ENCODE measurements at places on chromosomes 2 and 18. TPM values are rescaled to one million over a fixed set of nuclear protein-coding genes. Genes with fewer than 3 reads are reported as not detected.

- no peak overlapping the region for H3K27ac ChIP-seq
- peak; percentile 38 for DNase-seq
- no peaks in the 10 kb centered on the region for H3K36me3 ChIP-seq
These were observed 64.5 kb upstream of the HDAC4 start for GRCh38 chr2:239465017-239466001.

DNA sequence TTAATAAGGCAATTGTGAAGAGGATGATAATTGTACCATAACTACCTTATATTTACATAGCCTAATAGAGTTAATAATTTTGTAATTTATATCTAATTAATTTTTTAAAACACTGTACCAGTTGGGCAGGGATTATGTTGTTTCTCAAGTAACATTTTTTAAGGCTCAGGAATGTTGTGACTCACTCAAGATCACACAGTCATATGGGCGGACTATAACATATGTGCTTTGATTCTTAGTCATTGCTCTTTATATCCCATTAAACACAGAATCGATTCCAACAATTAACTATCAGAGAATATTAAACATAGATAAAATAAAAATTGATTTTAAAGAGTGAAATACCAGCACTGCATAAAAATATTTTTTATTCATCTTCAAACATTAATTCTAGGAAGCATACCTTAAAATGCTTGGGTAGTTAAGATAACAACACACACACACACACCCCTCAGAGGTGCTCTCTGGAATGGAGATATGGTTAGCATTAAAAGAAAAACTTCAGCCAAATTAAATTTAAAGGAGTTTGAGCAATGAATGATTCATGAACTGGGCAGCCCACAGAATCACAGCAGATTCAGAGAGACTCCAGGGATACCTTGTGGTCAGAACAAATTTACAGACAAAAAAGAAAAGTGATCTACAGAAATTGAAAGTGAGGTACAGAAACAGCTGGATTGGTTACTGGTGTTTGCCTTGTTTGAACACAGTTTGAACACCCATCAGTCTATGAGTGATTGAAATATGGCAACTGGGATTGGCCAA, 869.4 kb upstream of the ID2 start:
- no peak for DNase-seq
- H3K4me3 ChIP-seq: no peak overlapping the region
- H3K4me1 ChIP-seq: no peaks in the 10 kb centered on the region
- no peaks in the 10 kb centered on the region for H3K36me3 ChIP-seq
- H3K27ac ChIP-seq: no peak overlapping the region

- H3K27me3 ChIP-seq: no peaks in the 10 kb centered on the region
- H3K4me3 ChIP-seq: no peak overlapping the region
- no peak for DNase-seq
- H3K4me1 ChIP-seq: no peaks in the 10 kb centered on the region
- no peaks in the 10 kb centered on the region for H3K36me3 ChIP-seq
These were observed 98.2 kb upstream of the SETBP1 start for GRCh38 chr18:44582456-44582855.

- H3K27me3 ChIP-seq: no peaks in the 10 kb centered on the region
- no peaks in the 10 kb centered on the region for H3K36me3 ChIP-seq
- DNase-seq: no peak
- H3K4me3 ChIP-seq: no peak overlapping the region
These were observed 31.8 kb downstream of the SALL3 start for GRCh38 chr18:79011300-79011870.

- no peaks in the 10 kb centered on the region for H3K27me3 ChIP-seq
- H3K36me3 ChIP-seq: no peaks in the 10 kb centered on the region
- H3K27ac ChIP-seq: no peak overlapping the region
- peak; percentile 47 for DNase-seq
- no peak overlapping the region for H3K4me3 ChIP-seq
These were observed 643.2 kb upstream of the PIK3C3 start for GRCh38 chr18:41311571-41312547.

DNA sequence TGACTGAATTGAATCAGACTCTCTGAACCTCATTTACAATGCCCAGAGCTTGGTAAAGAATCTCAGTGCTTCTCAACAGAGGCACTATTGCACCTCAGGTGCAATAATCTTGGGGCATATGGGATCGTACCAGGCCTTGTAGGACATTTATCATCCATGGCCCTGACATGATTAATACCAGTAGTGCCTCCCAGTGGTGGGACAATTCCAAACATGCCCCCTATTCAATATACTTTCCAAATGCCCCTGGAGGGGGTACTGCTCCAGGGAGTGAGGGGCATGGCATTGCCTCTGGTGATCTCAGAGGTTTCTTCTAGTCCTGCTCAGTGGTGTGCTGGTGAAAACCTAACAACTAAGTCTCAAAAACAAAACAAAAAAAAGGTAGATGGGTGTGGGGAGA, 174.9 kb upstream of the SMAD2 start:
- H3K4me3 ChIP-seq: no peak overlapping the region
- no peaks in the 10 kb centered on the region for H3K4me1 ChIP-seq
- no peaks in the 10 kb centered on the region for H3K36me3 ChIP-seq
- H3K27me3 ChIP-seq: no peaks in the 10 kb centered on the region
- H3K27ac ChIP-seq: no peak overlapping the region
- DNase-seq: no peak

PDE1A gene
- total RNA-seq: 0.32 TPM

C18orf32 gene
- total RNA-seq: 40.0 TPM

QPCT gene
- total RNA-seq: 17.7 TPM

LTBP1 gene
- 36.3 TPM for total RNA-seq

GRCh38 chr18:32152705-32153448, 37.0 kb upstream of the MEP1B start:
- DNase-seq: no peak
- H3K4me3 ChIP-seq: no peak overlapping the region
- H3K4me1 ChIP-seq: no peaks in the 10 kb centered on the region
- no peaks in the 10 kb centered on the region for H3K36me3 ChIP-seq
- no peak overlapping the region for H3K27ac ChIP-seq

APCDD1 gene
- total RNA-seq: 4.7 TPM

DNA sequence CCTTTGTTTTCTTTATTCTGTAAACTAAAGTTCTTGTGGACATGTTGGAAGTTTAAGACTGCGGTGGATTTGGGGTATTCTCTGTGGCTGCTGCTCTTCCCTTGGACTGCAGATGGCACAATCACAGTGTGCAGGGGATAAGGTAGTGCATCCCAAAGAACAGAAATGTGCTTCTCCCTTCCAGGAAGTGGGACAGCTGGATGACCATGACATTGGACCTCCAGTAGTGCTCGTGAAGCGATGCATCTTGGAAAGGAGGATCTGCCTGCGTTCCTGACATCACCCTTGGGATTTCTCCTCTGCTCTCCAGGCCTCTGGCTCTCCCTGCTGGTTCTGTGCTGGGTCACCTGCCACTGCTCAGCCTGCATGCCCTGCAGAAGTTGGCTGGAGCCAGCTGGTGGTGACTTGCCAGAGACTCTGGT, 109.9 kb downstream of the SLC4A3 start:
- H3K27ac ChIP-seq: no peak overlapping the region
- no peak overlapping the region for H3K4me3 ChIP-seq
- H3K4me1 ChIP-seq: no peaks in the 10 kb centered on the region
- H3K36me3 ChIP-seq: no peaks in the 10 kb centered on the region
- no peaks in the 10 kb centered on the region for H3K27me3 ChIP-seq
- DNase-seq: peak; percentile 63

CD28 gene
- total RNA-seq: not detected

DNA sequence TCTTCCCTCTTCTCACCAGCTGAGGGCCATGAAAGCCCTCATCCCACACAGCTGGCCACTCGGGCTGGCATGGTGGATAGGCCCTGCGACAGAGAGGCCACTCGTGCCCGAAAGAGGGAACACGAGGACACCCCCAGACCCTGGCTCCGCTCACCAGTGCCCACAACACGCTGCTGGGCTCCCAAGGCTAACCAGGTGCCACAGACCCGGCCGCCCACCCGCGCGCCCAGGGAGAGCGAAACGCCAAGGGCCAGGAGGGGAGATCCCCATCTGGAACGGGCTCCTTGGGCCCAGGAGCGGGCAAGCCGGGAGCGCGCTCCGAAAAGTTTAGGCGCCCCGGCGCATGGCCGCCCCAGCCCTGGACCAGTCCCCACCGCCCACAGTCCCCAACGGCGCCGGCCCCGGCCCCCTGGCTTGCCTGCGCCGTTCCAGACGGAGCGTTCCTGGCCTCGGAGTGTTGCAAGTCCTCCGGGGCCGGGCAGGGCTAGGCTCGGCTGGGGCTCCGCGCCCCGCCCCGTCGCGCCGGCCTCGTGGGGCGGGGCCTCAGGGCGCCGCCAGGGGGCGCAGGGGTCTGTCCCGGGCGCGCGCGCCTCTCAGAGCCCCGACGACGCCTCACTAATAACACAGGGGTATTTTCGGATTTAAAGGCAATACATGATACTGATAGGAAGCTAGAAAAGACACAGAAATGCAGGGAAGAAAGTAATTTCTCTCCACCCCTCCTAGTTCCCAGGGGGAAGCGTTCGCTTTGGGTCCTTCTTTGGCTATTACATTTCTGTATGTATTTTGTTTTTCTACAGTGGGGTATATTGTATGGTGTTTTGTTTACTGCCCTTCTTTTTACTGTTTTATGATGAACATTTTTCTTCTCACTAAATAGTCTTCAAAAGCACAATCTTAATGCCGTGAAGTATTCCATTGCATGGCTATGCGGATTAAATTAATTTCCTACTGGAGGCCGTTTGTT, at the start of gene TMBIM1:
TSS of gene TMBIM1 (minus strand) at position 456 of the 967 bp plus-strand sequence. CDS start 10,362 bp downstream, outside the sequence.
- H3K4me3 ChIP-seq: peak within 1 kb of the TSS; percentile 75
- H3K4me1 ChIP-seq: peaks cover 23% of the 10 kb centered on the region
- H3K36me3 ChIP-seq: no peaks in the 10 kb centered on the region
- H3K27ac ChIP-seq: no peak within 1 kb of the TSS

GRCh38 chr18:12307701-12308385, at the start of gene TUBB6:
Gene TUBB6, plus strand, starts transcription at chr18:12308241. Its CDS starts 52 bp downstream, at chr18:12308293.
- DNase-seq: peak; percentile 91
- H3K36me3 ChIP-seq: peaks cover 32% of the 10 kb centered on the region
- H3K27ac ChIP-seq: peak within 1 kb of the TSS; percentile 47
- H3K4me1 ChIP-seq: peaks cover 8% of the 10 kb centered on the region

DNA sequence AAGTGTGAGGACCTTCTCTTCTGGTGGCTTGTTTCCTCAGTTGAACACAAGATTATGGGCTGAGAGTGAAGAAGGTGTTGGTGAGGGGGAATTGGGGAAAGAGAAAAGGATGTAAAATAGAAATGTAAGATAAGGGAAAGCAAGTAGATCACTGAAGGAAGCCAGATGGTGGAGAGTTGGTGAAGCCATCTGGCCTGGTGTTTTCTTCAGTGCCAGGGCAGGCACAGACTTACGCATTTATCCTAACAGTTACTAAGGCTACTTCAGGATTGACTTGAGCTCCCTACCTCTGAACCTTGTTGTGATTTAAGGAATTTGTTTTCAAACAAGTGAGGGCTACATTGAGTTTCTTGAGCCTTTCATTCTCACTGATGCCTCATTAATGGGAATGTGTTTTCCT, 113.8 kb downstream of the GALNT1 start:
- H3K27ac ChIP-seq: no peak overlapping the region
- DNase-seq: no peak
- no peak overlapping the region for H3K4me3 ChIP-seq
- H3K36me3 ChIP-seq: peaks cover 31% of the 10 kb centered on the region

DNA sequence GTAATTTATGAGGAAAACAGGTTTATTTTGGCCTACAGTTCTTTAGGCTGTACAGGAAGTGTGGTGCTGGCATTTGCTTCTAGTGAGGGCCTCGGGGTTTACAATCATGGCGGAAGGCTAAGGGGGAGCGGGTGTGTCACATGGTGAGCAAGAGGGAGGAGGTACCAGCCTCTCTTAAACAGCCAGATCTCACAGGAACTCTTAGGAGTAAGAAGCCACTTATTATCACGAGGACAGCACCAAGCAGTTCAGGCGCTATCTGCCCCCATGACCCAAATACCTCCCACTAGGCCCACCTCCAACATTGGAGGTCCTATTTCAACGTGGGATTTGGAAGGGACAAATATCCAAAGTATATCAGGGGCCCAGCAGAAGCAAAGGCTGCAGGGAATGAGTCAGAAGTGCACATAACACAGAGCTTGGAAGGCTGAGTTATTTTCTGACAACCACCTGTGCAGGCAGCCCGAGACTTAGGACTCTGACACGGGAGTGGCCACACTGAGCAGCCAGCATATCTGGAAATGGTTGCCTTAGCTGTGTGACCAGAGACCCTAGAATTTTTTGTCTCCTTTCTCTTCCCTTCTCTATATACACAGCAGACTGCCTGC, 170.9 kb downstream of the PRPF40A start:
- H3K36me3 ChIP-seq: peaks cover 23% of the 10 kb centered on the region
- H3K4me1 ChIP-seq: no peaks in the 10 kb centered on the region
- H3K27me3 ChIP-seq: no peaks in the 10 kb centered on the region
- no peak overlapping the region for H3K4me3 ChIP-seq
- DNase-seq: no peak
